ENCODE measurements at places on chromosomes 4 and X.

DNA sequence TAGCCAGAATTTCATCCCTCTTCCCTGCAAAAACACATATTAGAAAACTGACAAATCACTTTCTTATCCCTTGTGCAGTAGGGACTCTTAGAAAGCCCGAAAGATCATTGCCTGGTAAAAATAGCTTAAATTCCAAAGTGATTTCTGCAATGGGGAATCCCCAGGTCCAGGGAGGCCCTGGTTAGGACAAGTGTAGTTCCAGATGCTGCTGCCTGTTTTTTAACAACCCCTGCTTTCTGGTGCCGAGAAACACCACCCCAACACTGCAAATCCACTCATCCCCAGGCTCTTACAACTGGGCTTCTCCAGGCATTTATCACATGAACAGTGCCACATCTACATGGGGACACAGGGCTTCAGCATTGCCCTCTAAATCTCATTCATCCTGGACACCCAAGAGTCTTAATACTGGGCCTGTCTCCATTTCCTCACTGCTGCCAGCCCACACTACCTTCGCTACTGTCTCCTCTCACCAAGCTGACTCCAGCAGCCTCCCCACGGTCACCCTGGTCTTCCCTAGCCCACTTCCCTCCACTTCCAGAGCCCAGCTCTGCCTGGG, 112.2 kb upstream of the PSAPL1 start:
- no peak for DNase-seq

GRCh38 chr4:992297-993110, 700 bp downstream of the SLC26A1 start:
- DNase-seq = no peak

- DNase-seq = no peak
Measured at GRCh38 chrX:50456712-50457484, 13.7 kb downstream of the DGKK start.

GRCh38 chr4:102599886-102600285, 98.7 kb downstream of the NFKB1 start:
- DNase-seq = no peak

- no peak for DNase-seq
Measured at GRCh38 chr4:124540014-124540413, 172.5 kb downstream of the ANKRD50 start.

DNA sequence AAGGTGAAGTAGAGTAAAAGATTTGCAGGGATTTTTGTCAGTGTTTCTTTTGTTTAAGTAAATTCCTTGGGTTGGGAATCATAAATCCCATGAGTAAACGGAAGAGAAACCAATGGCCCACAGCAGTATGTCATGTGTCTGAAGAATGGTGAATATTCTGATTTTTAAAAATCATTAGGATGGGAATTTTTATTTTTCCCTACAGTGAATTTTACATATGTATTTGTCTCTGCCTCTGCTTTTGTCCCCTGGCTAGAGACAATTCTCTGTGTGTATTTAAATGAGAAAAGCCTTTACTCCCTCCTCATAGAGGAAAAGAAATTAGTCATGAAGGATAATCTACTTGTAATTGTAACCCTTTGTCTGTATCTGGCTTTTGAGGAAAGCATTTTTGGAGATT, 152.1 kb downstream of the THOC2 start:
- no peak for DNase-seq

DNA sequence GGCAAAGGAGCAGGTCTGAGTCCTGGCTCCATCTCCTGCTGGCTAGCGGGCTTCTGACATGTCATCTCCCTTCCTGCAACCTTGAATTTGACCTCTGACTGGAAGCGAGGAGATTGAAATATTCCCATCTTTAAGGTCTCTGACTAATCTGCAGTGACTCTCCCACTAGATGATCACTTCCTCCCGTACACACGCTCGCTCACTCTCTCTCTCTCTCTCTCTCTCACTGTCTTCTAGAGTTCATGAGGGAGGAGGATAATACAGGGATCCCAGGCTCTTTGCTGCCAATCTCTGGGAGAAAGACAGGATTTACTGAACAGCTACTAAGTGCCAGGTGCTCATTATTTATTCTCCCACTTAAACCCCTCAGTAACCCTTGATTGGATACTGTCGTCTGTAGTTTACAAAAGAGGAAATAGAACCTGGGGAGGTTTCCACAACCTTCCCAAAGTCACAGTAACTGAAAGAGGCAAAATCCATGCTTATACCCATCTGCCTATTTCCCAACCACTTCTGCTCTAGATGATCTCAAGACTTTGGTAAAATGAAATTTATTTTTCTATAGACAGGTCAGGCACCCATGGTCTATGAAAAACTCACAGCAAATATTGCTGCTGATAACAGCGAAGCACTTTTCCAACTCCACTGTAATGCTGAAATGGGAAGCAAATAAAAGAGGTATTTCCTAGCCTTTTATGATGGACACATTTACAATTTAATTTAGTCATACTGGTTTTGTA, 193.5 kb upstream of the C1QTNF7 start:
- no peak for DNase-seq

GRCh38 chr4:42610941-42611340, 46.0 kb downstream of the ATP8A1 start:
- no peak for DNase-seq

- no peak for DNase-seq
Measured at GRCh38 chr4:168933423-168933822, 76.6 kb downstream of the CBR4 start.

DNA sequence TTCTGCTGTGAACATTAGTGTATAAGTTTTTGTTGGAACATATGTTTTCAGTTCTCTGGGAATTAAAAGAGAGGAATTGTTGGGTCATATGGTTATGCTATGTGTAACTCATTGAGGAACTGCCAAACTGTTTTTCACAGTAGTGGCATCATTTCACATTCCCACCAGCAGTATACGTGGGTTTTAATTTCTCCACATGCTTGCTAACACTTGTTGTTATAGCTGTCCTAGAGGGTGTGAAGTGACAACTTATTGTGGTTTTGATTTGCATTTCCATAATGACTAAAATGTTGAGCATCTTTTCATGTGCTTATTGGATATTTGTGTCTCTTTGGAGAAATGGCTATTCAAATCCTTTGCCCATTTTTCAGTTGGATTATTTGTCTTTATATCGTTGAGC, 13.7 kb downstream of the APELA start:
- DNase-seq = no peak

DNA sequence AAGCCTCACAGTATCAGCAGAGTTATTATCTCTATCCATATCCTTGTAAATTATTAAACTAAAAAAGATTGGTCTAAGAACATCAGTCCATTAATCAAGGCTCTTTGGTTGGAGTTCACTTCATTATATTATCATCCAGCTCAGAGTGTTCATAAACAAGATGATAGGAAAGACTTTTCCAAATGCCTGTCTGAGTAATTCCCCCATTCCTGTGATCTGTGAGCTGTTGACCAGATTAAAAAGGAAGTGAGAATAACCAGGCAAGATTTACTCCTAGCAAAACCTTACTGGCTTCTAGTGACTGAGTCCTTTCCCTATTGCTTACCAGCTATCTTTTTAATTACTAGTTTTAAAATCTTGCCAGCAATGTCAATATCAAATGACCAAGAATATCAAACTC, 14.9 kb downstream of the PKD2 start:
- DNase-seq = no peak

GRCh38 chrX:39725928-39726619, 371.7 kb downstream of the BCOR start:
- no peak for DNase-seq

DNA sequence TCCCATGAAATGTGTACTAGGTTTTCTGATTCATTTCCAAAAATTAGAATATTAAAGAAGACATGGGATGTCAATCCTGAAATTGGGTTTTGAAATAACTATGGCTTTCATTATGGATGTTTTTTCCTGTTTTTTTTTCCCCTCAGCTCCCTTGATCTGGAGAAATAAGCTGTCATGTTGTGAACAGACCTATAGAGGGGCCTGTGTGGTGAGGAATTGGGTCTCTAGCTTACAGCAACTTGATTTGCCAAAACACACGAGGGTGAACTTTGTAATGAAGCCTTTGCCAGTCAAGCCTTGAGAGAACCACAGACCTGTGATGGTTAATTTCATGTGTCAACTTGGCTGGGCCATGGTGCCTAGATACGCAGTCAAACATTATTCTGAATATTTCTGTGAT, 2413.6 kb downstream of the PCDH7 start:
- no peak for DNase-seq

DNA sequence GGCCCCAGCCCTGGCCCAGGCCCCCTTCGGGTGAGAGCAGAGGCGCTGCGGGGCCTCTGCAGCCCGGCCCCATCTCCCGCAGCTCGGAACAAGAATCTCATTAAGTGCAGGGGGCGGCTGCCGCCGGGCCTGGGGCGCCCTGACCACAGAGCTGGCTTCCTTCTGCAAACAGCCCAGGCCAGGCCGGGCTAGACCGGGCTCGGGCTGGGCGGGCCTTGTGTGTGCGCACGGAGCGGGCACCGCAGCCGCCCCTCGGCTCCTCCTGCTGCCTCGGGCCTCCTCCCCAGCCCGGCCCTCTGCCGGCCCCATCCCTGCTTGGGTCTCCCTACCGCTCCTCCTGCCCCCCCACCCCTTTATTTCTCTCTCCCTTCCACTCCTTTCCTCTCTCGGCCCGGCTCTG, 83.3 kb downstream of the EFNB1 start:
- DNase-seq = no peak

DNA sequence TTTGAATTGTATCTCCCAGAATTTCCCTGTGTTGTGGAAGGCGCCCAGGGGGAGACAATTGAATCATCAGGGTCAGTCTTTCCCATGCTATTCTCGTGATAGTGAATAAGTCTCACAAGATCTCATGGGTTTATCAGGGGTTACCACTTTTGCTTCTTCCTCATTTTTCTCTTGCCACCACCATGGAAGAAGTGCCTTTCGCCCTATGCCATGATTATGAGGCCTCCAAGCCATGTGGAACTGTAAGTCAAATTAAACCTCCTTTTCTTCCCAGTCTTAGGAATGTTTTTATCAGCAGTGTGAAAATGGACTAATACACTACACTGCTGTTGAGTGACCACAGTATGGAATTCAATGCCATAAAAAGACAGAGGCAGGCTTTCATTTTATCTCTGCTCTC, 12.2 kb downstream of the CENPC start:
- DNase-seq = no peak

GRCh38 chrX:37701588-37701987, 16.0 kb downstream of the XK start:
- peak; percentile 1 for DNase-seq

DNA sequence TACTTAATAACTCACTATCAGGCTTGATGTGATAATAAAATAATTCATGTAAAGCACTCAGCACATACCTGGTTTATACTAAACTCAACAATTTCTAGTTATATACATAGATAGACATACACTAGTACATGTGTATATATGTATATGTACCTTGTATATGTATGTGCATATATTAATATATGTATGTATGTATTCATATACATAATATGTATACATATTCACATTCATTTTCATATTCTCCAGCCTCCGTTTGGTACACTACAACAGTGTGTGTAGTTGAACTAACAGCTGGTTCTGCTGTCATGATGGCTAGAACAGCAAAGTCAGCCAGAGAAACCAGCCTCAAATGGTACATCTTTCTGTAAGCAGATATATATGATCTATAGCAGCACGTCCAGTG, 670.1 kb downstream of the RPA4 start:
- no peak for DNase-seq

- DNase-seq = no peak
Measured at GRCh38 chr4:182823576-182823975, 93.6 kb downstream of the DCTD start.

GRCh38 chr4:105197777-105198176, 51.1 kb downstream of the TET2 start:
- DNase-seq = no peak

DNA sequence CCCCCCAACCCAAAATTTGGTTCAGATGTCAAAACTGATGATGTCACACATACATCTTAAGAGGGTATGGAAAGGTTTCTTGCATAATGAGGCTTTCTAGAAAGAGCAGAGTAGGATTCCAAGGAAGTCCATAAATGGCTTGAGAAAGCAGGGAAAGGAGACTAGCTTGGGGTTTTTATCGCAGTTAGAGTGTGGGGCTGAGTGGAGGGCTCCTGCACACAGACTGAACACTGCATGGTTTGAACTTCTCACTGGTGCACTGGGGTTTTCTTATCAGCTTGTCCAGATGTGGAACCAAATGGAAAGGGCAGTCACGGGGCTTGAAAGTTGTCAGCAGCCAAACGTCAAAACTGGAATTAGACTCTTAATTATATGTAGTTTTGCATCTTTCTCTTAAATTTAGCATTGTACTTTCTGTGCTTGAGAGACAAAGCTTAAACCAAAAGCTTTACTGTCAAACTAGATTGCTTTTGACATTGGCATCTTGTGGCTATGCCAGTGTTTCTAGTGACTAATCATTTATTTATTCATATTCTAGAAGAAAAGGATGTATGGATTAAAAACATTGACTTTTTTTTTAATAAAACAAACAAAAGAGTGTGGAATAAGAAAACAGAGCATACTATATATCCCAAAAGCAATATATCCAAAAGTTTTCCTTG, 78.3 kb upstream of the STIM2 start:
- DNase-seq = no peak

- no peak for DNase-seq
Measured at GRCh38 chrX:41045960-41046567, 39.2 kb upstream of the USP9X start.

DNA sequence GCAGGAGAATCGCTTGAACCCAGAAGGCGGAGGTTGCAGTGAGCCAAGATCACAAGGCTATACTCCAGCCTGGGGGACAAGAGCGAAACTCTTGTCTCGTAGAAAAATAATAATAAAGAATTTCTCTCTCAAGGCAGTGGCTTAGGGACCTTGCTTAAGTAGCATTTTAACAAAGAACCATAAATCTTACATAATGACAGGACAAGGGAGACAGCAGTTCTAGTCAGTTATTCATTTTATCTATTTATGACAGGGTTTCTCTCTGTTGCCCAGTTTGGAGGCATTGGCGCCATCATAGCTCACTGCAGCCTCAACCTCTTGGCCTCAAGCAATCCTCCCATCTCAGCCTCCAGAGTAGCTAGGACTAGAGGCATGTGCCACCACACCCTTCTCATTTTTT, 31.9 kb upstream of the NOCT start:
- DNase-seq = no peak

GRCh38 chr4:185322803-185323202, 72.9 kb downstream of the LRP2BP start:
- no peak for DNase-seq

GRCh38 chr4:182863501-182863900, 53.7 kb downstream of the DCTD start:
- no peak for DNase-seq

- DNase-seq = no peak
Measured at GRCh38 chr4:55904576-55904975, 44.2 kb upstream of the CEP135 start.

DNA sequence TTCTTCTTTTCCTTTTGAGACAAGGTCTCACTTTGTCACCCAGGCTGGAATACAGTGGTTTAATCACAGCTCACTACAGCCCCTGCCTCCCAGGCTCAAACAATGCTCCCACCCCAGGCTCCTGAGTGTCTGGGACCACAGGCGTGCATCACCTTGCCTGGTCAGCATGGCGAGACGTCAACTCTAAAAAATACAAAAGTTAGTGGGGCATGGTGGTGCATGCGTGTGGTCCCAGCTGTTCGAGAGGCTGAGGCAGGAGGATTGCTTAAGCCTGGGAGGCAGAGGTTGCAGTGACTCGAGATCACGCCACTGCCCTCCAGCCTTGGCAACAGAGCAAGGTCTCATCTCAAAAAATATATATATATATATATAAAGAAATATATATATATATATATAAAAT, 242.4 kb downstream of the SHOX start:
- no peak for DNase-seq

Measured in NCI-H2171 (cell line).